ENCODE measurements at places on chromosomes 3 and 15.

- DNase-seq: no peak
Measured at GRCh38 chr15:92825985-92826384, 74.1 kb upstream of the CHD2 start.

- DNase-seq: peak; percentile 34
Measured at GRCh38 chr3:81864272-81864671, 102.8 kb upstream of the GBE1 start.

GRCh38 chr15:66961407-66961884 is 104.0 kb upstream of the SMAD3 start:
- DNase-seq: no peak

DNA sequence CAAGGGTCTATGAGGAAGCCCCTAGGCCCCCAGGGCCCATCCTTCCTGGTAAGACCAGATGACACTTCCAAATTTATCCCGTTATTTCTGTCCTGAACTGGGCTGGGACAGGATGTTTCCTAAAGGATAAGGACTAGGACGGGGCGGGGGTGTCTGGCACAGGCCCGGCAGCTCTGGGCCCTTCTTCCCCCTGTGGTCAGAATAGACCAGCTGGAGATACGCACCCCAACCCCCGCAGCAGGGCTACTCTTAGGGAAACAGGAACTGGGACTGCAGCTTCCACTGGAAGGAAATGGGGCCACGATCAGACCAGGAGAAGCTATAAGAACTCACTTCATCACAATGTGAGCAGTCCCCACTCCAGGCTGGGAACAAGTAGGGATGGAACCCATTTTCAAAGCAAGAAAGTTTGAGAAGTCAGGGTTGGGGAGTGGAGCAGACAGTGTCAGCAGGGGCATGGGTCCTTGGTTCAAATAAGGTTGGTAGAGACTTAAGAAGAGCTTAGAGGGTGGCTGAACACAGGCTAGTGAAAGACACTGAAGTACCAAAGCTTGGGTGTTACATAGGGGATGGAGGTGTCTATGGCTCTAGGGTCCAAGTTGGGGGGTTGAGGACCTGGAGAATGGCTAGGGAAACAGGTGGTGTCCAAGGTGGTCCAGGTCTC is 1.1 kb downstream of the NCKIPSD start:
- DNase-seq: no peak

GRCh38 chr15:40347559-40348473 is 3.0 kb upstream of the PHGR1 start:
- DNase-seq: no peak

- peak; percentile 93 for DNase-seq
Measured at GRCh38 chr3:44584646-44585501, at the start of gene ZNF660. Gene ZNF660, plus strand, starts transcription at chr3:44584964. Its CDS starts 9,230 bp downstream, at chr3:44594194.

- no peak for DNase-seq
Measured at GRCh38 chr3:58581328-58582091, 4.3 kb upstream of the FAM107A start.

- DNase-seq: no peak
Measured at GRCh38 chr3:30544812-30545211, 61.6 kb upstream of the TGFBR2 start.

DNA sequence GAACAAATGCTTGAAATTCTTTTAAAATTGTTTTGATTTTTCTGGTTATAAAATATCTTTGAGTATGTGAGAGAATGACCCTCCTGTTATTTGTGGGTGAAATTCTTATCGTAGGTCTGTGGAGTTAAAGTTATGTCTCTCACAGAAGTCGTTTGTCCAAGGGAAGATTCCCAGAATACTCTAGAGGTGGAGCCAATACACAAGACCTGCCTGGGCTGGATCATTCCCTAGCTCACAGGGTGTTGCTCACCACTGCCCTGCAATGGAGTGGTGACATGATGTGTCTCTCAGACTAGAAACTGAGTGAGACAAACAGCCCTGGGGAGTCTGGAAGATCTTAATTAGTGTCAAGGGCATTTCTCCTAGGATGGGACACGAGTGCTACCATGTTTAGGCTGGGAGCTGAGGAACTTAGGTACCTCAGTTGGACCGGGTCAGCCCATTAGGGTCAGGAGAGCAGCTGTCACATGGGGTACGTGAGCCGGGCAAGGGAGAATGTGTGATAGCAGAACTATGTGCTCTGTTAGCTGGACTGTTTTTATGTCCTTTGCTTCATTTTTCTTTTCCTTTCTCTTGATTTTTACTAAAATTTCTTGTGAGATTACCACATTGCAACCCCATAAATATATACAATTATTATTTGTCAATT is 53.6 kb upstream of the MYO5C start:
- no peak for DNase-seq

DNA sequence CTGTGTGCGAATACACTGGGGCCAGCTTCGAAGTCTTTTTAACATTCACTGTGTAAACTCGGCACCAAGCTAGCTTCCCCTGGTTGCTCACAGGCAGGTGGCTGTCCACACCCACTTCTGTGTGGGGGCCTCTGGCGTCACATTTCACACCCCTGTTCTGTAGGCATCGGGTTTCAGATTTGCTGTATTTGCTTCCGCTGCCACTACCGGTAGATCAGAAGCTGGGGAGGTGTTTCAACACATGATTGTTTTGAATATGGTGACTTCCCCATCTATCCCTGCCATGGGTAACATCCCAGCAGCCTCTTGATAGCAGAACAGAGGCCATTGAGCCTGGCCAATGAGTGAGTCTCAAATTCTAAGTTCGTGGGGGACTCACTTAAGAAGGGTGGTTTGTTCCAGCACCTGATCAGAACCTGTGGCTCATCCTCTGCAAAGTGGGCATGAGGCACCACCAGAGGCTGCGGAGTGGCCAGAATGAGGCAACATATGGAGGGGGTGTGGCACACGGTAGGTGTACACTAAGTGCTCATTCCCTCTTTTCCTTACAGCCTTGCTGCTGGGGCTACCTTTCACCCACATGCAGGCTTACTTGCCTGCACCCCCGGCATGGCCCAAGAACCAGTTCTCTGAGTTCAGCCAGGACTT is 61.5 kb downstream of the IQSEC1 start:
- no peak for DNase-seq

GRCh38 chr15:51237816-51238215 is 100.6 kb downstream of the CYP19A1 start:
- DNase-seq: no peak

- DNase-seq: no peak
Measured at GRCh38 chr3:126867863-126868200, 115.1 kb upstream of the PLXNA1 start.

GRCh38 chr3:62592408-62592807 is 219.1 kb upstream of the FEZF2 start:
- DNase-seq: no peak

DNA sequence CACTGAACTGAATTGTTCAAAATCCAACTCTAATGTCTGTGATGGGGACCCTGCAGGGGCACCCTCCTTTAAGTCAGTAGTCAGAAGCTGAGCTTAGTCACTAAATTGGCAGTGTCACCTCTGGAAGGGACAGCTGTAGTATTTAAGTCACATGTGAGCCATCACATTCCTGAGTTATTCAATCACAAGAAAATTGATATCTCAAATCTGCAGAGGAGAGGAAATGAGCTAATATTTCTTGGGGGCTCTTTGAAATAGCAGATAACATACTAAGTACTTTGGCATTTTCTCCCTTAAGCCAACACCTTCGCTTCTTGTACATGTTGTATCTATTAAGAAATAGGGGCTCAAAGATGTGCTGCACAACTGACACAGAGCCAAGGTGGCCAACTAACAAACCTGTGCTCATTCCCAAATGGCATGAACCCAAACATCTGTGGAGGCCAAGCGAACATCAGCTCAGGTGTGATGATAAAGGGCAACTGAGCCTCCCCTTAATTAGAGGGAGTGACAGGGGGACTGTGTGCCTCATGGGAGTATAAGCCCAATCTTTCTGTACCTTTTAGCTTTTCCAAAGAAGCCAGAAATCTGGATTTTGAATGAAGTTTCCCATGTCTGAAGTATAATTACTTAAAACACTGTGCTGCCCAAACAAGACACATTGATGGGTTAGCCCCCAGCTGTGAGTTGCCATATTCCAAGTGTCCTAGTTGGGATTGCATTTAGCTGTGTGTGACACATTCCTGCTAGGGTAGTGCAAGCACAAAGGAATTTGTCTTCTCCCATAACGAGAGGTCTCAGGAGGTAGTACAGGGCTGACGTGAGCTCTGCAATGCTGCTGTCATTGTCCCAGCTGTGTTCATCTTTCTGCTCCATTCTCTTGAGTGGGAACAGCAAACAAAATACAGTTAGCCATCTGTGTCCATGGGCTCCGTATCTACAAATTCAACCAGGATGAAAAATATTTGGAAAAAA is 63.3 kb downstream of the ABHD5 start:
- no peak for DNase-seq

GRCh38 chr3:133926736-133927539 is 31.3 kb upstream of the RAB6B start:
- peak; percentile 68 for DNase-seq

DNA sequence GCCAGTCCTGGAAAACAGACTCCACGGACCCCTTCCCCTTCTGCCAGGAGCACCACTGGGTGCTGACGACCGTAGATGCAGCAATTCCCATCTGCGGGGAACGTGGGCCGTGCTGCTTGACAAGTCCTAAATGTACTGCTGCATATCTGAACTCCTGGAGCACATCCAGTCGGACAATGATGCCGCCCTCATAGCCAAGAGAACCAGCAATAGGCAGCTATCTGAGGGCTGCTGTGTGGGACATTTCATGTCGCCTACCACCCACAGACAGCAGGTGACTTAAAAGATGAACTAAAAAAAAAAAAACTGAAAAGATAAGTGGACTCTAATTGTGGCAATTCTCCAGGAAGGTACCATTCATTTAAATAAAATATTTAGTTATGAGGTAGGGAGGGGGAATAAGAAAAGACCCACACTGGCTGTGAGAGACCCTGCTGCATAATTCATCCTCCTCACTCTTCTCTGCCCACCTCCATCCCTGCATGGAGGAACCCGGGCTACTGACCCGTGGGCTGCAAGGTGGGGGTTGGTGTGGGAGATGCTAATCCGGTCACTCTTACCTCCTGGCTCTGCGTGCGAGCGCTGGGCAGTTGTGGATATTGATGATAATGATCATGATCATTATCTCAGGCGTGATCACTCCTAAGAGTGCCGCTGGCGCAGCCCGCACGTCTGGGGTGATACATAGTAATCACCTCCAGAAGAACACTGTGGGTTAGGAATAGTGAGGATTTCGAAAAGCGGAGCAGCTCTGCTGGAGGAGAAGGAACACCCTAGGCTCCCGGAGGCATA is 28.3 kb downstream of the ALS2CL start:
- peak; percentile 21 for DNase-seq

GRCh38 chr15:51075826-51076523 is 18.7 kb downstream of the TNFAIP8L3 start:
- DNase-seq: no peak

DNA sequence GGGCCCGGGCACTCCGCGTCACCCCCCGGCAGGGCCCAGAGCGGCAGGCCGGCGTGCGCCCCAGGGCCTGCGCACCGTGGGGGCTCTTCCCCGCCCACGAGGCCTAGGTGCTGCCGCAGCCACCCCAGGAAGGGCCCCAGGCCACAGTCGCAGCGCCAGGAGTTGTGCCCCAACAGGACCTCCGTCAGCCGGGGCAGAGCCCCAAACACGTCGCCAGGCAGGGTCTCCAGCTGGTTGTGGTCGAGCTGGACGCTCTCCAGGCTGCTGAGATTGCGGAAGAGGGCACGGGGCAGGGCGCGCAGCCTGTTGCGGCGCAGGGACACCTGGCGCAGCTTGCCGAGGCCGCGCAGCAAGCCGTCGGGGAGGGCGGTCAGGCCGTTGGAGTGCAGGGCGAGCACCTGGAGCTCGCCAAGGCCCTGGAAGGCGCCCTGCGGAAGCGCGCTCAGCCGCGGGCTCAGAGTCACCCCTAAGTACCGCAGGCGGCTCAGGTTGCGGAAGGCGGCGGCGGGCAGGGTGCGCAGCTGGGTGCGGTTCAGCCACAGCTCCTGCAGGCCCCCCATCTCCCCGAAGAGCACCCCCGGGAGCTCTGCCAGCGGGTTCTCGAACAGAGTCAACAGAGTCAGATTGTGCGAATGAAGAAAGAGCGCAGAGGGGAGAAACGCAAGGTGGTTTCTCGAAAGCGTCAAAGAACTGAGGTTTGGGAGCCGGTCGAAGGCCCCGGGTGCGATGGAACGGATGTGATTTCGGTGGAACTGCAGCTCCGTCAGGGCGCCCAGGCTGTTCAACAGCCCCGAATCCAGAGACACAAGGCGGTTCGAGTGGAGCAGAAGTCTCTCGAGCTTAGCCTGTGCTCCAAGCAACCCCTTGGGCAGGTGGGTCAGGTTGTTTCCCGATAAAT is 2.0 kb downstream of the GP5 start:
- DNase-seq: peak; percentile 66

GRCh38 chr15:60895986-60896385 is 333.1 kb downstream of the RORA start:
- DNase-seq: no peak

DNA sequence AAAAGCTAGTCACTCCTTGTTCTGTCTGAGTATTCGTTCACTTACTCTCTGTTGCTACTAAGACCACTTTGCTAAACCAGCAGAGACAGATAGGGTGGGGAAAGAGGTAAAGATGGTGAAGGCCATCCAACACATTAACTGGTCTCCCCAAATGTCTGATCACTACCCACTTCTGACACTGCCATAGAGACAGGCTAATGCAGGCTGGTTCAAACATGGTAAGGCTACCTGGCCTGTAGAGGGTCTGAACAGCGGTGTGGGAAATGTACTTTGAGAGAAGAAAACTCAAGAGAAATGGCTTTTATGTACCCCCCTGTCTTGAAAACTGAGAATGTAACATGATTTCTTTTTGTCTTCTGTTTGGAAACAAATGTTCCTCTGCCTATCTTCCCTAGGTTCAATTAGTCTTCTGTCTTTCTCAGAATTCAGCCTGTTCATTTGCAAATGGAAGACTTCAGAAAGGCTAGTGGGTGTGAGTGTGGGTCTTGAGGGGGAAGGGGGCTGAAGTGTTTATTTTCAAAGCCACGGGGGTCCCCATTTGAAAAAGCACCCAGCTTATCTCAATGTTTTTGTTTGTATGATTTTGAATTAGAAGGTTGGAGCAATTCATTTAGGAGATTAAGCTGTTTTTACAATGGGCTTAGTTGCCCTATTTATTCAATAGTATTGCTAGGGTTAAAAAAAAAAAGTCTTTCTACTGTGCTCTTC is 15.8 kb downstream of the ALDH1A2 start:
- DNase-seq: no peak

GRCh38 chr3:189838291-189838690 is 207.1 kb downstream of the TP63 start:
- DNase-seq: no peak

GRCh38 chr3:12886106-12886679 is 44.8 kb upstream of the RPL32 start:
- no peak for DNase-seq

DNA sequence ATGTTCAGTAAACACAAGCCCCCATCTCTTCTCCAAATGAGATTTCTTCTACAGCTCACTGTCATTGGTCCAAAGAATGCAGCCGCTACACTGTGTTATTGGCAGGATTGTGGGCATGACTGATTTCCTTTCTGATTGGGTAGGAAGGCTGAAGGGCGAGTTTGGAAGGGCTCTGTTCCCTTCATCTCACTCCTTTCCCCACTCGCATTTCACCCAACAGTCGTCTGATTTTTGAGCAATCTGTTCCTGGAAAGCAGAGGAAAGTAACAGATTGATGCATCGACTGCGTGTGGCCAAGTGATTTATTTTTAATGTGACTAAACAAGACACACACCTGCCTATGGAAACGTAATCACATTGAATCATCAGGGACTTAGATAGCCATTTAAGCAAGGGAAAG is 55.5 kb downstream of the NOX5 start:
- no peak for DNase-seq
